SK-N-MC (cell line): ENCODE measurements at places on chromosomes 7 and 10.

DNA sequence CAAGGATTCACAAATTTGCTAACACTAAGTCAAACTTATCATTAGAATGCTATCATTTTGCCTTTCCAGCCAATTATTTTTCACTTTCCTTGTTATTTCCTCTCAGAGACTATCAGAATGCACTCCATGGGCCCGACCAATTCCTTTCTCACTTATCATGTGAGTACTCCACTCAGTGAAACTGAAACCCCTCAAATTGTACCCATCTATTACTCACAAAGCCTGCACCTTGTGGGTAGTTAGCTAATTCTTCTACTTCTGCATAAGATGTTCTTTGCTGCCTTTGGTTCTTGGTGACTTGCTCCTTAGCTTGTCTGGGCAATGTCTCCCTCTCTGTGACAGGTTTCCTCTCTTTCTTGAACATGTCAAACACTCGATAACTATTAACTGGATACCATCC lies 35.2 kb upstream of the MBL2 start:
- DNase-seq = no peak

- no peak for DNase-seq
Observed at GRCh38 chr7:84154991-84155781, 39.4 kb downstream of the SEMA3A start.

GRCh38 chr10:22712211-22712955 lies 2.0 kb downstream of the PIP4K2A start:
- no peak for DNase-seq

GRCh38 chr10:116208956-116209567 lies 63.9 kb downstream of the GFRA1 start:
- no peak for DNase-seq

- DNase-seq = no peak
Observed at GRCh38 chr10:5559642-5560141, 34.9 kb downstream of the CALML3 start.

GRCh38 chr7:126996659-126997058 lies 256.1 kb downstream of the GRM8 start:
- DNase-seq = no peak

DNA sequence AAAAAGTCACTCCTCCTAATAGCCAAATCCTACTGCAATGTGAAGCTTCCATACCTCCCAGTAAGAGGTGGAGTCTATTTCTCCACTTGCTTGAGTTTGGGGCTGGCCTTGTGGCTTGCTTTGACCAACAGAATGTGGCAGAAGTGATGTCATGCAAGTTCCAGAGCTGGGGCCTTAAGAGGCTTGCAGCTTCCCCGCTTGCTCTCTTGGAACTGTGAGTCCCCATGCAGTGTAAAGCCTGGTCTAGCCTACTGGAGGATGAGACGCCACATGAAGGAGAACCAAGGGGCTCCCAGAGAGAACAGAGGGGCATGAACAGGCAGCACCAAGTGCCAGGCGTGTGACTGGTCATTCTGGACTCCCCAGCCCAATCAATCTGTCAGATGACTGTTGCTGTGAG lies 58.6 kb upstream of the OPALIN start:
- no peak for DNase-seq

GRCh38 chr7:47601119-47601880 lies 19.4 kb upstream of the TNS3 start:
- no peak for DNase-seq

- no peak for DNase-seq
Observed at GRCh38 chr10:121284936-121285335, 313.3 kb downstream of the FGFR2 start.

DNA sequence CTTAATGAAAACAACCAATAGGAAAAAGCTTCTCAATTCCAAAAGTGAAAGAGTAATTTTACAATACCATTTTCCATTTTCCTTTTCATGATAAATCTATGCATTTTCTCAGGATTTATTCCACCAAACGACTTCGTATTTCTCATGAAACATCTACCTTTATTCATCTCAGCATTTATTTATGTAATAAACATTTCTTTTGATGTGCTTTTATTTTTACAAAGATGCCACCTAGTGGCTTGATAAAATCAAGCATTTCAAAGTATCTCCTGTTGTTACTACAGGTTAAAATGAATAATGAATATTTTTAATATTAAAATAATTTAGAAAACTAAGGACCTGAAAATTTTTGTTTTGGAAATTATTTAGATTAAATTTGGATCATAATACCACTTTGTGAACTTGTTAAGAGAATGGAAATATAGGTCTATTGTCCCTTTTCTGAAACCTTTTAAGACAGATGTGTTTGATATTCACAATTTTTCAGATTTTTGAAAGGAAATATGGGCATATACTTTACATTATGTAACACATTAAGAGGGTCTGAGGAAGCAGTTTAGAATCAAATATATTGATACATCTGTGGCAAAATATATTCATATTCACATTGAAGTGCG lies 2.7 kb upstream of the IQUB start:
- DNase-seq = no peak

GRCh38 chr10:118046395-118047156 lies at the start of gene RAB11FIP2:
RAB11FIP2 (minus strand) TSS chr10:118046941; CDS start chr10:118046163, 778 bp downstream.
- DNase-seq = no peak

DNA sequence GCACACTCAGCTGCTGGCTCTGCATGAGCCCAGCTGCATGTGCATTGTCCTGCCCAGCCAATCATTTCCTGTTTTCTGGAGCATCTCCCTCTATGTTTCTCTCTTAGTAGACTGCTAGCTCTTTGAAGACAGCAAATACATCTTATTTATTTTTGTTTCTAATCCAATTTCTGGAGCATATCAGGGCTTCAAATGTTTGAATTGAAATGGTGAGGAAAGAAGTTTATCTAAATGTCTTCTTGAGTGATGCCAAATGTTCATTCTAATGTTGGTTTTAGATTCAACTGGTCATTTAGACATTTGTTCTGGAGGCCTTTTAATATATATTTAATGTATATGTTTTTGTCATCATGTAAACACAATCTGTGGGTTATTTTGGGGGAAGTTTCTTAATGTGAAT lies 141.9 kb downstream of the DNAJB9 start:
- no peak for DNase-seq

DNA sequence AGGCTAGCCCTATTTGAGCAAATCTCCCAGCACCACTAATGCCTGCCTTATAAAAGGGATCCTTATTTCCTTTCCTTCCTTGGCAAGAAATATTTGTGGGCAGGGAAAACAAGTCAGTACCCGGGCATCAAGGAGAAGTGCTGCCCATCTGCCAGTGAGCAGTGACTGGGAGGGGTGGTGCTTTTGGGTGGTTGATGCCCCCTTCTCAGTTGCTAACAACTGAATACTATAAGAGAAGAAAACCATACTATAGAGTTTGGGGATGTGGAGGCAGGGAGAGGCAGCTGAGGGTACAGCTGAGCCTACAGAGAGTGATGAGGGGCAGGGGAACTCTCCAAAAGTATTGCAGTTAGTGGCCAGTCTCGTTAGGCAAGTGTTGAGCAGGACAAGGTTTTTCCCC lies 39.3 kb downstream of the OGDH start:
- DNase-seq = no peak

GRCh38 chr7:12581897-12582296 lies 11.4 kb downstream of the SCIN start:
- no peak for DNase-seq

GRCh38 chr7:28958235-28958979 lies at the start of gene TRIL:
TRIL (minus strand) TSS chr7:28958330; CDS start chr7:28958046, 284 bp downstream.
- DNase-seq = no peak

GRCh38 chr7:104230606-104231005 lies 22.8 kb upstream of the ORC5 start:
- DNase-seq = no peak

DNA sequence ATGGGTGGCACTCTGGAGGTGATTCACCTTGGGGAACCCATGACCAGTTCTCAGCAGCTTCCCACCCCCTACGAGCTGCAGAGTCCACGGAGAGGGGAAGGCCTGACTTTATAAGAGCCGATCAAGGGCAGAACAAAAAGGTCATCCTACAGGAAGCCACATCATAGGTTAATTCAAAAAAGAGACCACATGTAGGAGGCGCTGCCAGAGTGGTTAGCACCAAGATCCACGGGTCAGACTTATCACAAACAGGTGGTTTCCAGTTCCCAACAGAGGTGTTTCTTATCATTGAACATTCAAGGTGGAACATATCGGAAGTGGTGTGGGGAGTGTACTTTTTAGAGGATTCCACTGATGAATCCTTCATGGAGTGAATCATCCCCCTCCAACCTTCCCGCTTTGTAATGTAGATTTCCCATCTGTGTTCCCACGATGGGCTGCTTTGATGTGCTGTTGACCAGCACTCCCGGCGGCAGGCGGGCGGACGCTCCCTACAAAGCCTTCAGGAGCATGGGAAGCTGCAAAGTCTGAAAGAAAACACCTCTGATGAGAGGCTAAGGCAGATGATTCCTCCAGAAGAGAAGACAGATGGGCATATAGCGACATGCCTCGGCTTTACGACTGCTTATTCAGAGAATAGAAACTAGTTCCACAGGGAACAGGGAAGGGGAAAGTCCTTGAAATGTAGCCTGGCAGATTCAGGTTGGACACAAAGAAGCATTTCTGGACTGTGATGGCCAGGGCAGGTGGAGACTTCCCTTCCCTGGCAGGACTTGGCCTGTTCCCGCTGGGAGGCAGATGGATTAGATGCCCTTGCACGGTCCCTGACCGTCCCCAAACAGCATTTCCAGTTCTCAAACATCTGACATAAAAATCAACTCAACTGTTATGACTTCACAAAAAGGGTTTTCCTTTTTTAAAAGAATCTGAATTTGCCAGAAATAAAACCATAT lies 66.5 kb downstream of the AFAP1L2 start:
- DNase-seq = no peak

DNA sequence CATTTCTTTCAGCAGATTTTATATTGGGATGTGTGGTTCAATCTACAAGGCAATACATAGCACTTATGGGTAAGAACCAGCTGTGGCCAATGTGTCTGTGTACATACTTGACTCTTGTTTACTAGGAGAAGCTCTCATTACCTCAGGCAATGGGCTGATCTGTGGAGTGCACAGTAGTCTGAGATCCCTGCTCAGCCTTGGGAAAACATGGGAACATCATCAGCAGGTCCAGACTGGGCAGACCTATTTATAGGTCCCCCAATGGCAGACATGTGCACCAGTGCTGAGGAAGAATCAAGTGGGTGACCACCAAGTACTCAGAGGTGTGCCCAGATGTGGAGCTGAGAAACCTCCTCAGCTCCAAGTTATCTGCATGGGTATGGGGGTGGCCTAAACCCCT lies 349.7 kb downstream of the KIF20B start:
- DNase-seq = no peak

GRCh38 chr7:85641331-85641730 lies 454.5 kb upstream of the SEMA3D start:
- DNase-seq = no peak

DNA sequence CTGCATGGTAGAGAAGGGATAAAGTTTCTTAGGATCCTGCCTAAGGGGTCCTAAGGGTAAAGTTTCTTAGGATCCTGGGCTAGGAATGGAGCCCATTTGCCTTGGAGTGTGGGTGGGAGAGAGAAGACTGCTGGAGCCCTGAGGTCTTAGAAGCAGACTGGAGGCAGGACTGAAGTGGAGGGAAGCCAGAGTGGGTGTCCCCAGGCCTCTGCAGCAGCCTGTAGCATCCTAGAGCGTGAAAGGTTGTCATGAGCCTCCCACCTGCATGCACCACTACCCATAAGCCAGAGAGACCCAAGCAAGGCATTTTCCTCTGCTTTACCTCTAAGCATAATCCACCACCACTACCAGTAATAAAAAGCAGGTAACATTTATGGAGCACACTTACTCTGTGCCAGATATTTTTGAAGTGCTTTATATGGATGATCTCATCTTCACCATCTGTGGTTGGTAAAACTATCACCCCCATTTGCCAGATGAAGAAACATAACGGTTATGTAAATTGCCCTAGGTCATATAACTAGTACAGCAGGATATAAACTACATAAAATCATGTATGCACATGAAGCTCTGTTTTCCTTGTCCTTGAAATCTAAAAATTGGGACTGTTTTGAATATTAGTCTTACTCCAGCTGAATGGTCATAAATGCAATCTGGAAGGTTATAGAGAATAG lies 103.5 kb upstream of the CCDC6 start:
- no peak for DNase-seq

- no peak for DNase-seq
Observed at GRCh38 chr7:129947701-129948100, 5.1 kb downstream of the UBE2H start.

DNA sequence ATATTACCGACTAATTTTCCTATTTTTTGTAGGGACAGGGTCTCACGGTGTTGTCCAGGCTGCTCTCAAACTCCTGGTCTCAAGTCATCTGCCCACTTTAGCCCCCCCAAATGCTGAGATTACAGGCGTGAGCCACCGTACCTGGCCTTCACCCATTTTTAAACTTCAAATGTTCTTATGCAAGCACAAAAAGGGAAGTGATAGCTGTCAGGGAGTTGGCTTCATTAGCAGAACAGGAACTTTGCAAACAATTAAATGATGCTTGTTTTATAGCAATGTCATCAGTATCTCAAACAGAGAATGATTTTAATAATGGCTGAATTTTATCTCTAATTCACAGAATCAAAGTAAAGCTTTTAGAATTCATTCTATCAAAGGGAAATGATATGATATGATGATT lies 49.8 kb upstream of the FAM171A1 start:
- DNase-seq = no peak

GRCh38 chr7:17689361-17689902 lies 250.9 kb downstream of the SNX13 start:
- no peak for DNase-seq

DNA sequence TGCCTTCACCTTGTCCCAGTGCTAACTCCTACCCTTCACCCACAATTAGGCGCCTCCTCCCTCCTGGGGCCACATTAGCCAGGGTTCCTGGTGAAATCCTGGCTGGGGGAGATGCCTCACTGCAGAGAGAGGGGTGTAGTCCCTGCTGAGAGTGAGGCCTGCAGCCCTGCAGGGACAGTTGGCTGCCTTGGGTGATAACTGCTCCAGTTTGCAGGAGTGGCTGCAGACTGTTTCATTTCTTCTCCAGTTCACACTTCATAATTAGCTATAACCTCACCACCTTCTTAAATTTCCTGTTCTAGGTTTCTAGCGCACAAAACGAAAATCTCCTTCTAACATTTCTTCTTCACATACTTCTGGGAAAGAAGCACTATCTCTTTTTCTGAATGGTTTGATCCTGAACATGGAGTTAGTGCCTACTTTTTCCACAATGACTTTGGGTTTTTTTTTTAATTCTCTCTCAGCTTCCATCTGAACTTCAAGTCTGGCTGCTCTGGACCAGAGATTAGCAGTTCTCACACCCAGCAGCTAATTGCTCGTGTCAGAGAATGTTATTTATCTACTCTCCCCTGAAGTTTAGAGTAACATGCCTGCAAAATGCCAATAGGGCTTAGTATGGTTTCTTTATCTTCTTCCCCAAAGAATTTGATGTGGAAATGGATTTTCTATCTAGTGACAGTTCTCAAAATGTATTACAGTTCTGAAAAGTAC lies 15.5 kb upstream of the JAZF1 start:
- DNase-seq = no peak

GRCh38 chr10:110044681-110045080 lies 36.9 kb downstream of the ADD3 start:
- DNase-seq = no peak
